T-helper 1 cell (primary cell): ENCODE measurements at places on chromosomes 4 and X.

DNA sequence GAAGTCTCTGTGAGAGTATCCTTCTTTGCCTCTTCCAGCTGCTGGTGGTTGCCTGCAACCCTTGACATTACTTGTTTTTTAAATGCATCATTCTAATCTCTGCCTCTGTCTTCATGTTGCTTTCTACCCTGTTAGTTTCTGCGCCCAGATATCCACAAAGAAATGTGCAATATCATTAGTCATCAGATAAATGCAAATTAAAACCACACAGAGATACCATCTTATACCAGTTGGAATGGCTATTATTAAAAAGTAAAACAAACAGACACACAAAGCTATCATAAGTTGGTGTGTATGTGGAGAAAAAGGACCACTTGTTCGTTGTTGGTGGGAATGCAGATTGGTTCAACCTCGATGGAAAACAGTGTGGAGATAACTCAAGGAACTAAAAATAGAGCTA is 517.4 kb downstream of the FAT4 start:
- no peak for DNase-seq

DNA sequence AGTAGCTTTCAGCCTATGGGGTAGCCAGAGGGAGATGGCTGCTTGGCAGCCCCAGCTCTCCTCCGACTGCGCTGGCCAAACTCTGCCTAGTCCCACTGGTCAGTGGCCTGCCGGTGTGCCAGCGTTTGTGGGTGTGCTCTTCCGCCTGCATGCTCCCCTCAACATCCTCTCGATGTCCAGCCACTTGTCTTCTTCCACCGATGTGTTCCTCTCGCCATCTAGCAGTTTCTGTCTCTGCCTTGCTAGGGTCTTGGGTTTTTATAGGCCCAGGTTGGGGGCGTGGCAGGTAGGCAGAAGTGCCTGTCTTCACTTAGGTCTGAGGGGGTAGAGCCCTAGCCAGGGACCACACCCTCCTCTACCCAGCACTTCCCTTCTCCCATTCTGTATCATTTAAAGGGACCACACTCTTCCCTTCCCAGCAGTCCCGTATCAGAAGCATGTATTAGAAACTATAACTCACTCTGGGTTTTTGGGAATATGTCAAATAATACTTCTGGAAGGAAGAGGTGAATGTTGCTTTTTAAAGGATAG is 124.4 kb downstream of the KDM6A start:
- no peak for DNase-seq

DNA sequence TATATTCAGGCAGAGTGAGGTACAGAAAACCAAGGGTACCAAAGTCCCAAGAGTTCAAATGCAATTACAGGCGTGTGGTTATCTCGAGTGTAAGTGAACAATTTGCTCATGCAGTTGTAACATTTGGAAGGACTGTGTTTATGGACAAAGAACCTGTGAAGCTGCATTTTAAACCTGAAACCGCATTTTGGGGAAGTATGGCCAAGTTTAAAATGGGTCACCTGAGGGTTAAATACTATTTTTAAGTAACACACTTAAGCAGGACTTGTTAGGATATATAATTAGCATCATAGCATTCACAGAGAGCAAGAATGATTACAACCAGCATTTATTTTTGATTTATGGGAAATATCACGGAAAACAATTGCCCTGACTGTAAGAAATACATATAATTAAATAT is 79.1 kb upstream of the LCORL start:
- no peak for DNase-seq

GRCh38 chr4:179981161-179981560 is 2262.0 kb upstream of the TENM3 start:
- DNase-seq, result no peak

DNA sequence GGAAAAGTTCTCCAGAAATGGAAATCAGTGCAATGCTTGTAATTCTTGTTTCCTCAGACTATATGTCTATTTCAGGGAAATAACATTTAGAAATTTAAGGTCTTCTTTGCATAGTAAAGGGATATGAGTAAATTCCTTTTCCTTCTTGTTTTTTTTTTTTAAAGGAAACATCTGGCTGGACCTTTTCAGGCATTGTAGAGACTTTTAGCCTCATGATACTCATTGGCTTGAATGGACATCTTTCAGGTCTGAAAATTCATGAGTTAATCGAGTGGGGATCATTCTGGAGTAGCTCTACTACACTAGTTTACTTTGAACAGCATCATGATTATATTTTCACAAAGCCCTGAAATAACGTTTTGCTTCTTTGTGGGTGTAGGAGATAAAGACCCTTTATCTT is 88.6 kb upstream of the CBLL2 start:
- DNase-seq, result no peak

DNA sequence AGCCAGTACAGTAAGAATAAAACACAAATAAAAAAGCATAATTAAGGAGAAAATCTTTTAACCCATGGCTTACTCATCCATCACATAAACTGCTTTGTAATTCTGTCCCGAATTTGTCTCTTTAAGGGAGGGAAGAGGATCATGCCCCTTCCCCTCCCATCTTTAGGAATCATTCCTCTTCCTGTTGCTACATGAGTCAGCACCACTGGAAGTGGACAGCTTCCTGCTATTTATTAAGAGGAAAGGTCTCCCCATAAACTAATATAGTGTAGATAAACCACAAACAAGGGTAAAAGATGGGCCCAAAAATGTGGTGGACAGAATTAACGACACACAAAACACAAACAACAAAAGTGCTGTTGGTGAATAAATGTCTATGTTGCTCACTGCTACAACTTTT is 75.8 kb downstream of the PPP3CA start:
- no peak for DNase-seq
